ENCODE measurements at places on chromosomes 5 and 9. TPM values are rescaled to one million over a fixed set of nuclear protein-coding genes. Genes with fewer than 3 reads are reported as not detected.

DNA sequence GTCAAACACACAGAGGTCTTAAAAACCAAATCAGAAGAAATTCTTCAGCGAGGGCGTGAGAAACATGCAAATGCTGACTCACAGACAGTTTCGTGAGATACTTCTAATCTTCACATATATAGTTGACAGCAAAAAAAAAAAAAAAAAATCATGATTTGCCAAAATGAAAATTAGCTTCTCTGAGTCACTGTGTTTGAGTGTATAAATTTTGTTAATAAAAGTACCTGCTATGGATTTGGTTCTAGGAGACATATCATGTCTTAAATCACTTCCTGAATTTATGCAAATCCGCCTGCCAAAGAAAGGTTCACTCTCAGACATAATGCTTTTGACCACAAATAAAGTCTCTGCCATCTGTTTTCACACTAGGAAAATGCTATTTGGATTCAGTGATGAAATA lies 114.3 kb downstream of the SLC1A3 start:
- H3K27me3 ChIP-seq: no peaks in the 10 kb centered on the region
- DNase-seq: no peak

DNA sequence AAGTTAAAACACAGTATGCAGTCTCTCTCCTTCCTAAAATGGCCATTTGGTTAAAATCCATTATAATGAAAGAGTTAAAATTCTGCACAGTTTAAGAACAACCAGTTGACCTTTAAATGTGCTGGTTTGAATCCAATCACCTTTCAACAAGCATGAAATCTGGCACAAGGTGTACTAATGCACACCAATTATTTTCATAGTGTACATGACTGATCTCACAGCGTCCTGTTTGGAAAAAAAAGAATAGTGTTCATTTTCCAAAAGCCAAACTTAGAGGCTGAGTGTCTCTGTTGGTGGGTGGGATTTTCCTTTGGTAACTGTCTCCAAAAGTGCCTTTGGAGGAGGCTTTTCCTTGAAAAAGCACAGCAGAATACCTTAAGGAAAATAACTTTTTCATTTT lies 180.6 kb downstream of the DEPDC1B start:
- peak overlapping the region; percentile 63 for H3K27ac ChIP-seq
- peaks cover 5% of the 10 kb centered on the region for H3K4me1 ChIP-seq
- H3K27me3 ChIP-seq: no peaks in the 10 kb centered on the region
- DNase-seq: no peak
- no peak overlapping the region for H3K4me3 ChIP-seq

DNA sequence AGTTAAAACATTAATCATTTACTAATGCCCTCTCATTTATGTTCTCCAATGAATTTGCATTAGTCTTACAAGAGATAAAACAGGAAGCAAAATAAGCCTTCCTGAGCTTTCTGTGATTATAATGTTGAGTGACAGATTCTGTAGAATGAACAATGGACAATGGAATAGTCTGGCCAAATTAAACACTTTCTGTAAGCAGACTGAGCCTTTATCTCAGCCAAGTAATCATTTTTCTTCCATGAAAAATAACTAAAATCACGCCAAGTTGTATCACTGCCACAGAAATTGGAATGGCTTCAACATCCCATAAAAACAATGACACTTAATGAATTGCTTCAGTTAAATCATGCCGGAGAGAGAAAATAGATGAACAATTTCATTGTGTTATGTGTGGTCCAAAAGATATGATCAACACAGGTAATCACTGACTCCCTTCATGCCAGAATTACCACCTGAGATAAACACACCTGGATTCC lies 63.0 kb downstream of the TSSK1B start:
- H3K27ac ChIP-seq: no peak overlapping the region
- H3K36me3 ChIP-seq: no peaks in the 10 kb centered on the region
- no peak overlapping the region for H3K4me3 ChIP-seq
- no peak for DNase-seq

DNA sequence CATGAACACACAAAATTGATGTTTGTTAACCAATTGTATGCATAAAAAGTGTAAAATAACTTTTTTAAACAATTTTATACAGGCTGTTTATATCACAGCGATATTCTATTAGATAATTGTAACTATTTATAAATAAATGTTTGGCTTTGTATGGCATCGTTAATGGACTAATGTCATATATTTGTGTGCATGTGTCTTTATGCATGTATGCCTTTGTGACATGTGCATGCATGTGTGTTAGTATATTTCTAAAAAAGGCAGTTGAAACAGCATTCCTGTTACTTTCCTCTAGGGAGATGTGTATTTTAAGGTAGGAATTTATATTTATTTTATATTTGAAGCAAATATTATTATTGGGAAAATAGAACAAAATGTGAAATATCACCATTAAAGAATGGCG lies 268.9 kb downstream of the CDH18 start:
- no peak overlapping the region for H3K4me3 ChIP-seq
- H3K4me1 ChIP-seq: no peaks in the 10 kb centered on the region
- H3K27ac ChIP-seq: no peak overlapping the region
- H3K27me3 ChIP-seq: no peaks in the 10 kb centered on the region
- DNase-seq: no peak
- H3K36me3 ChIP-seq: no peaks in the 10 kb centered on the region

DNA sequence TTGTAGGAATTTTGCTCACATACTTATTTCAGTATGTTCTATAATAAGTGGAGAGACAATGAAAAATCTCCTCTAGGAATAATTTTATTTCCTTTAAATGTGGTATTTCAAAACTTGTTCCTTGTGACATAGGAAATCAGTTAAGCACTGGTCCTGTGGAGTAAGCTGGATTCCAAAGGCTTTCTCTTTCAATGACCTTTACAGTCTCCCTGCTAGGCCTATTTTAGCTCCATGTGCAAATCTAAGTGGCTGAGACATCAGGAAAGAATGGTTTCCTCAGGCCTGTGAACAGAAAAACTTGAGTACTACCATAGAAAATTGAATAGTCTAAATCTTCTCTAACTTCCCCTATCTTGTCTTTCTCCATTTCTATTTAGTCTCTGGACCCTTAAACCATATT lies 514.2 kb upstream of the TLE4 start:
- H3K36me3 ChIP-seq: no peaks in the 10 kb centered on the region
- H3K27ac ChIP-seq: no peak overlapping the region
- no peak for DNase-seq
- H3K4me3 ChIP-seq: no peak overlapping the region

- H3K4me3 ChIP-seq: no peak overlapping the region
- H3K27ac ChIP-seq: no peak overlapping the region
- DNase-seq: no peak
- no peaks in the 10 kb centered on the region for H3K36me3 ChIP-seq
- no peaks in the 10 kb centered on the region for H3K27me3 ChIP-seq
These were observed 367.6 kb downstream of the ARL15 start for GRCh38 chr5:53942724-53943123.

DNA sequence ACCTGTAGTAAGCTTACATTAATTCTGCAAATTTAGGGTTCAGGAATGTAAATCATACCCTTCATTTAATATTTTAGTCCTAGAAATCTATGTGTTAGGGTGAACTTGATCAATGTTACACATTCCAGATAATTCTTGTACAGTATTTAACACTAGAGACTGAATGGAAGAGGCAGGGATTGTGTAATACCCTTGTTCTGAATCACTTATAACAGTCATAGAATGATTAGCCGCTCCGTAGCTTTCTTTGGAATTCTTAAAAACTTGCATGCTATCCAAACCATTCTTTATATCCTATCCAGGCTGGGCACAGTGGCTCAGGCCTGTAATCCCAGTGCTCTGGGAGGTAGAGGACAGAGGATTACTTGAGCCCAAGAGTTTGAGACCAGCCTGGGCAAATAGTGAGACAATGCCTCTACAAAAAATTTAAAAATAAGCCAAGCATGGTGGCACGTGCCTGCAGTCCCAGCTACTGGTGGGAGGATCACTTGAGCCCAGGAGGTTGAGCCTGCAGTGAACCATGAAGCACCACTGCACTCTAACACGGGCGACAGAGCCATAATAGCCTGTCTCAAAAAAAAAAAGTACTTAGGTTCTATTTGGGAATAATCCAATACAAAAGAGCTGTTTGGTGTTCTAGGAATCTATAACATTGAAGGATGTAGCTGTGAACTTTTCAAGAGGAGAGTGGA lies 8.3 kb downstream of the ZNF483 start:
- H3K4me1 ChIP-seq: no peaks in the 10 kb centered on the region
- no peaks in the 10 kb centered on the region for H3K27me3 ChIP-seq
- no peak for DNase-seq
- peaks cover 16% of the 10 kb centered on the region for H3K36me3 ChIP-seq

GRCh38 chr5:142325725-142326479 lies 1.1 kb upstream of the SPRY4 start:
- peak; percentile 77 for DNase-seq
- peak overlapping the region; percentile 72 for H3K4me3 ChIP-seq
- H3K27ac ChIP-seq: peak overlapping the region; percentile 35
- H3K36me3 ChIP-seq: no peaks in the 10 kb centered on the region
- H3K27me3 ChIP-seq: no peaks in the 10 kb centered on the region

The OTULINL gene
- 17.6 TPM for total RNA-seq

DNA sequence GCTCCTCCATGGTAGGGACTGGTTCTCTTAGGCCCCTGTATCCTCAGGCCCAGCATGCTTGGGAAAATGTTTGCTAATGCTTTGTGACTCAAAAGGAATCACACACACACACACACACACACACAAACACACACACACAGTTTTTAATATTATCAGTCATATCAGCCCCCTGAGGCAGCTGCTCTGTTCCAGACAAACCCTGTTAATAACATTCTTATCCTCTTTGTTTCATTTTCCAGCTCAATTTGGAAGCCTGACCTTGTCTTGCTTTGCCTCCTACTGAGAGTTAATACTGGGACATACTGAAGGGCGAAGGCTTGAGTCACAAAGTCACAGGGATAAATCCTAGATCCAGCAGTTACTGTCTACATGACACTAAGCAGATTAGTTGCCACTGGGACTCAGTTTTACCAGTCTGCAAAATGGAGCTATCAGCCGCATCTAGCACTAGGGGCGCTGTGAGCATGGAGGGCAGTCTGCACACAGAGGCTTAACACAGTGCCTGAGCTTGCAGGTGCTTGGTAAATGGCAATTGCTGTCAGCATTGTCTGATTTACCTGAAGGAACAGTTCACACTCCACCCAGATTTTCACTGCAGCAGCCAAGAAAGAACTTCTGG lies 37.1 kb upstream of the KCNMB1 start:
- H3K27me3 ChIP-seq: no peaks in the 10 kb centered on the region
- H3K4me1 ChIP-seq: no peaks in the 10 kb centered on the region
- DNase-seq: no peak

- H3K36me3 ChIP-seq: no peaks in the 10 kb centered on the region
- H3K4me1 ChIP-seq: no peaks in the 10 kb centered on the region
- H3K27me3 ChIP-seq: no peaks in the 10 kb centered on the region
- H3K4me3 ChIP-seq: no peak overlapping the region
- DNase-seq: peak; percentile 50
These were observed 440.1 kb upstream of the ADAMTS16 start for GRCh38 chr5:4700069-4700468.

All from aorta (tissue), 5 donors.